Activated gamma-delta T cell treated with Interleukin-2 at 50 U/mL for 16 hours (primary cell): ENCODE measurements at places on chromosomes 3 and 15.

DNA sequence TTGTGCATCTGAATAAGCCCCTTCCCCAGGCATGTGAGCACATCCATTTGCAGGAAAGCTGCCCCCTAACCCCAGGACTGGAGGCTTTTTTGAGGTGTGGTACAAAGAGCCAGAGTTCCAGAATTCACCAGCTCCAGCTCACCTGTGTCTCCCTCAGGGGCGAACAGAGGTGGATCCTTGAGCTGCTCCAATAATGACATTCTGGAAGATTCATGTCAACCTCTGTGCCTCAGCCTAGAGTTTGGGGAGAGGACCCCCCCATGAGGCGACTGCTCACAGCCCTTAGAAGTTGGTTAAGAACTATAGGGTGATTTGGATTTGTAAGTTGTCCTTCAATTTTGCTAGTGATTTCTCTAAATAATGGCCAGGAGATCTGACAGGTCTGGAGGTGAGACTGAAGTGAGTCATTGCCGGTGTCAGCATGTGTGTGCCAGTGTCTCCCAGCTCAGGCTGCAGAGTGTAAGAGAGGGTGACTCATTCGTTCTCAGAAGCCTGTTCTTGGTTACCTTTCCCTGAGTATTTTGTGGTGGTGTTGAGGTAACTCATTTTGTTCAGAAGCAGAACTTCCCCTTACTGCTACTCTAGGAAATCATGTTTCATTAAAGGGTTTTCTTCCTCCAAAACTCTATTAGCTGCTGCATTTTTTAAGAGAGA, 136.9 kb upstream of the TOPAZ1 start:
- no peak for DNase-seq

- DNase-seq, result no peak
These were observed 14.0 kb upstream of the PLA2G4E start for GRCh38 chr15:42034628-42035434.

GRCh38 chr3:160409812-160410610, 10.6 kb downstream of the SMC4 start:
- no peak for DNase-seq

DNA sequence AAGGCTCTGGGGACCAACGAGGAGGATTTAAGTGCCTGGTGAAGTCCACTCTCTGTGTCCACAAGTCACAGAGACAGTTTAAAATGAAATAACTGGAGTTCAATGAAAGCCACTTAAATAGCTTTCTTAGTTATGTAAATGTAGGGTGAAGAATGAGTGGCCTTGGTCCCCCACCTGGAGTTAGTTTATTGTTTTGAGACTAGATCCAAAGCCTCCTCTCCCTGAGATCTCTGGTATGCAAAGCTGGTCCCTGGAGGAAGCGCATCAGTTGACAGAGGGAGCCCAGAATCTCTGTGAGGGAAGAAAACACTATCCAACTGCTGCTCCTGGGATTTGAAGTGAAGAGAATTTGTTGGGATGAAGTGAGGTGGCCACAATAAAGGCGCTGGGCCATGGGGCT, 40.5 kb downstream of the EXOG start:
- DNase-seq, result no peak

- no peak for DNase-seq
These were observed 383.0 kb downstream of the TBL1XR1 start for GRCh38 chr3:176814285-176814684.
